ENCODE measurements at places on chromosomes 6 and 20. TPM values are rescaled to one million over a fixed set of nuclear protein-coding genes. Genes with fewer than 3 reads are reported as not detected.

FILIP1 gene
- total RNA-seq: not detected

GRCh38 chr6:12420626-12421025, 130.5 kb downstream of the EDN1 start:
- no peak for DNase-seq

DNA sequence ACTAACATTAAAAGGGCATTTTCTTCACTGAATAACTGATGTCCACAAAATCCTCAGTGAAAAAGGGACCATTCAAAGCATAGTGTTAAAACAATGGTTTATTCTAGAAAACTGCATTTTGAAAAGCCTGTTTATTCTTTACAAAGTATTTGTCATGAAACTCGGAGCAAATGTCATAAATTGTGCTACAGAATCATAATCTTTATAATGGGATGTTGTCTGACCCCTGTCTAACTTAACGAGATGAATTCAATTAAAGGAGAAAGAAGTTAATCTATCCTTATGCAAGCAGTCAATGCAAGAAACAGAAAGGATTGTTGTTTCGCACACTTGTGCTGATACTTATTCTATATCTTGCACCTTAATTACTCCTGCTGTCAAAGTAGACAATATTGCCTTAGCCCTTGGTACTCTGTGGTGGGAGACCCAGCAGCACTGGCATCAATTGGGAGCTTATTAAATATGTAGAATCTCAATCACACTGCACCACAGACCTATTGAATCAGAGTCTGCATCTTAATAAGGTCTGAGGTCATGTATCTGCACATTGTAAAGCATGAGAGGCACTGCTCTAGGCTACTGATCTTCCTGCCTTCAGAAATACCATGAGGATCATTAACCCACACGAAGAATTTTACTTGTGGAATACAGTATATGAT, 708.3 kb downstream of the HDGFL1 start:
- DNase-seq: no peak

DNA sequence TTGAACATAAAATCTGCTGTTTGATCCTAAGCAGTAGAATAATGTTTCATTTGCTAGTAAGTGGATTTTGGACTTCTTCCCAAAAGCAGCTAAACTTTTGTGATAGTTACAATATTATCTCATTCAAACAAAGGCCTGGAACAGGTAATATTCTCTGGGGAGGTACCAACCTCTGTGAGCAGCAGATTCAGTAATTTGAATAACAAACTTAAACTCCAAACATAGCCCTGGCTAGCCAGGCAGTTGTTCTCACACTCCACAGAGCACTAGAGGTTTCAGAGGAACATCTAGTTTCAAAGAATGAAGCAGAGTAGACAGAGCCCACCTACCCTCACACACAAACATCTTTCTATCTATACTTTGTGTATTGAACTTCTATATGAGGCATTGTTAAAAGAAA, 40.9 kb downstream of the LGSN start:
- DNase-seq: no peak

CAP2 gene
- total RNA-seq: 0.81 TPM

DNA sequence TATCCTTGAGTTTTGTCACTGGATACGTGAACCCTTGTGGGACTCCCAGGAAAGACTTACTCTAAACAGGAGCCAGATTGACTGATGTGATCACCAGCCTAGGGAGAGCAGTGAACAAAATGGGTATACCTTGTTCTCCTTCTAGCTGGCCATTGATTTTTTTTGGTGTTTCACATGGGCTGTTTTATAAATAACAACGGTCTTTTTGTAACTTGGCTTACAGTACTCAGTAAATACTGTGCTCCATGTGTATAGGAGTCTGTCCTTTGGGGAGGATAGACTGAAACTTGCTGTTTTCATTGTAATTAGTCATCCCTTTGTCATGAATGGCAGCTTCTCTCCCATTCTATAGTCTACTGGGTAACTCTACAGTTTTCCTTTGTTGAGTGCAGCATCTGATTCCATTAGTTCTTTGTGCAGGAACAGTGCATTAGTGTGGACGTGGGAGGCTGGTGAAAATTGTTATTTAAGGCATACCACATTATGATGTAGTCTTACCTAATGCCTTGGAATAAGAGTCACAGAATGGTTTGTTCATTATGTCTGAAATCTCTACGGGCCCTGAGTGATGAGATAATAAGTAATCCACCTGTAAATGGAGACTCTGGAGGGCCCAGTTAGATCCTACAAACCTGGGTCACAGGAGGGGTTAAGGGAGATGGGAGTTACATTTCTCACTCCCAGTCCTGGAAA, 89.5 kb downstream of the TIAM2 start:
- DNase-seq: no peak

DNA sequence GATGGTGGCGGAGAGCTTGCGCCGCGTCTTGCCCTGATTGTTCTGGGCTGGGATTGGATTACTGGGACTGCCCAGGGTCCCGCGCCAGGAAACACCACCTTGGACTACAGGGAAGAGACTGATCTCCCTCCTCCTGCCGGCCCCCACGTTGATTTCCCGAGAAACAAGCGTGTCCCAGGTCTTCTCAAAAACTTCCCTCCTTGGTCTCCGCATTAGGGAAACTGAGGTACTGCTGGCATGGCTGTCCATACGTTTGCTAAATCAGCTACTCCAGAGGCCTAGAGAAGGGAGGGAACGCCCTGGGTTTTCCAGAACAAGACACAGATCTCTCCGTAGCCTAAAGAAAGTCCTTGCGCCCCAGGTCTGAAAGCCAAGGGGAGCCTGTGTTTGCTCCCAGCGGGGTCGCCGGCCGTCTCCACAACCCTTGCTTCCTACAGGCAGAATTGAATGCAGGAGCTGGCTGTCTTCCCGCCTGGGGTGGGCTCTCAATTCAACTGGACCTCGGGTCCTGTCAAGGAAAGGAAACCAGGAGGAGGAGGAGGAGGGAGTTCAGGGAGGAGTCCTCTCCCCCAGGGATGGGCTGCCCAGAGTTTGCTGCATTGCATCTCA, 29.2 kb downstream of the TFAP2A start:
- no peak for DNase-seq

GRCh38 chr20:2838847-2839671, 1.4 kb downstream of the PCED1A start:
- no peak for DNase-seq

- DNase-seq: peak; percentile 58
Measured at GRCh38 chr6:56652231-56652630, 9.5 kb upstream of the DST start.

DNA sequence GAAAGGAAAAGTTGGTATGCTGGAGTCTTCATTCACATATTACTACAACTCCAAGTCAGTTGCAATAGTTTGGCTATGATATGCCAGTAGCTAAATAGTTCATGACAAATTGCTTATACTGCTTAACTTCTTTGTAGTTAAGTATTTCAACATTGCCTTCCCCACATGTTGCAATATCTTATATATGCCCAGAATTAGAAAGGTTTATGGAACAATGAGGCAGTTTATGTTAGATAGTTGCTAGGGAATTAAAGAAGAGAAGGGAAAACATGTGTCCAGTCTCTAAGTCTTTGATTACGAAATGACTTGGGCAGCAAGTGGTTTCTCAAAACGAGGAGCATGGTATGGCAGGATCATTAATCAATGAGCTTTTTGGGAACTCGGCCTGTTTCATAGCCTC, 145.8 kb downstream of the PLCB4 start:
- no peak for DNase-seq

GRCh38 chr6:150118627-150119026, 24.2 kb upstream of the PPP1R14C start:
- DNase-seq: no peak

DNA sequence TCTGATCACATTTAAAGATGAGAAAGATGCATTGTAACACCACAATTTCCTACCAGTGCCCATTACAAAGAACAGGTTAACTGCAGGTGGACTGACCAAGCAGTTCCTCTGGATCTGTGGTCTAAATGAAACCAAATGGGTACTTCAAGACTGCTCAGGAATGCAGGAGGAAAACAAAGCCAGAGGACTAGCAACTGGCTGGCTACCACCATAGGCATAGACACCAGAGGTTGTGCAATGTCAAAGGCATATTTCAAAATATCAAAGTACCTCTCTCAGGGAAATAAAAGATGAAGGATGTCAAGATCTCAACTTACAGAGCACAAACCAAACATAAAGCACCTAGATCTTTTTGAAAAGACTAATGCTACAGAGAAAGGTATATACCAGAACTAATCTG, 65.5 kb downstream of the GMDS start:
- no peak for DNase-seq

DNA sequence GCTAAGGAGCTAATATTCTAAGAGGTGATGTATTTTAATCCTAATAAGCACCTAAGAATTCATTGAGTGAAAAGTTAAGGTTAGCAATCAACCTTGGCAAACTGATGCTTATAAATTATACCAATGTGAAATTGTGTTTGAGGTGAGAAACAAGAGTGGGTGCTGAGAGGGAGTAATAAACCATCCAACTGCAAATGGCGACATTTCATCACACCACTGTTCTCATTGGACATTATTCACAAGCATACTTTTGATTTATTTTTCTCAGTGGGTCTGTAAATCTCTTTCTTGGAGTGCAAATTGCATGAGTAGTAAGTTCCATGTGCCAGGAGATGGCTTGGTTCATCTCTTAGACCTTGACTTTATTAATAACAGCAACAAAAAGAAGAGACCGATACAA, 71.5 kb downstream of the BMP6 start:
- no peak for DNase-seq

SNTA1 gene
- total RNA-seq: 1.2 TPM

DNA sequence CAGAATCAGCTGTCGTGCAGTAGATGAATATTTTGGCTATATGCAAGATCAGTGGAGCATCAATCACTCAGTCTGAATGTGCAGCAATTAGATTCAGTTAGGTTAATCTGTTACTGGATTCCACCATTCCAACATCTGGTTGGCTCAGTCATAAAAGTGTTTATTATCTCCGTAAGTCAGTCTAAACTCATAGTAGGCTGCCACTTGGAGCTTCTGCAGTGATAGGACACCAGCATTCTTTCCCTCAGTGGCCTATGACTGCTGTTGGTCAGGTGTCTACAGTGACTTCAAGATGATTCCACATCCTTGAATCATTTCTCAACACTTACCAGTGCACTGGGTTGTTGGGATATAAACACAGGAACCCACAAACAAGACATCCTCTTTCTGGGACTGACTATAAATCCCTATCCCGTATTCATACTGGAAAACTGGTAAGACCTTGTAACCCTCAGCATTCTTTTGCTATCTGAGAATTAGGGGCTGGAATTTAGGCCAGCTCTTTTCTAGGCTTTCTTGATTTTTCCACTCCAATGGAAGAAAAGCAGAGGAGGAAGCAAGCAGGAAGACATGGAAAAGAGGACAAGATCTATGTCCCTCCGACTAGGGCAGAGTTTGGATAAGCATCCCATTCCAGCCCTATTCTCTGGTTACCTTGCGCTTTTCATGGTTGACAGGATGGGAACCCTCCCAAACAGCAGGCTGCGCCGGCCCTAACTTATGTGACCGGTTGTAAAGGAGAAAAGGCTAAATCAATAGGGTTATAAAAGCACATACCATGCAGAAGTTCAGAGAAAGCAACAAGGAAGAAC, 919.6 kb downstream of the KIF16B start:
- no peak for DNase-seq

GGTLC1 gene
- total RNA-seq: not detected

SLC12A5 gene
- not detected for total RNA-seq

COL19A1 gene
- total RNA-seq: not detected
